ENCODE measurements at places on chromosomes 4 and X.

- no peak for DNase-seq
These were observed 100.5 kb downstream of the AREG start for GRCh38 chr4:74545448-74545847.

DNA sequence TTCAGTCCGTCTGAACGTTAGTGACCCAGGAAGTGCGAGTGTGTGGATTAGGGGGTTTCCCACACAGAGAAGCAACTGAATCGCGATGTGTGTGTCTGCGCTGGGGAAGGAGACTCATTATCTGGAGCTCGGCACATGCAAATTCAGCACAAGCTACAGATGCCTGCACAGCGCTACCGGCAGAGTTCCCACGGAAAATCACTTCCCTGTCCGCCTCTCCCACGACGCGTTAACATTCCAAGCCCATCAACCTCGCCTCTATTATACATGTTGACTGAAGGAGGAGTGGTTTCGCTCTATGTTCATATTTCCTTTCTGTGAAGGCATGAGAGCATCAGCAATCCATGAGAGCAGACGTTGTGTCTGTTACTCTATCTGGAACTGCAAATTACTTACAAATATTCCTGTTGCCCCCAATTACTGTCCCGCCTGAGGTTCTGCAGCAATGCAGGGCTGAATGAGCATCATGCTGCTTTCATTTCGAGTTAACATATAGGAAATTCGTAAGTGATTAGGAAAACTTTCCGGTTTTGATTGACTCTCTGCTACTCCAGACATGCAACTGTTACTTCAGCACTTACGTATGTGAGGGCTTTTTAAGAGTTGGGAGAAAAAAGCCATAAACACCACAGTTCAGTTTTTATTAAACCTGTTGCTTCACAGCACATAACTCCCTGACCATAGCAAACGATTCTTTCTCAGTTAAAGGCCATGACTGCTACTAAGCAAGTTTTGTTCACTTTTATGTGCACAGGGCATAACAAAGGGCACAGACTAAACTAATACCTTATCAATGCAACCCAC is 15.0 kb upstream of the MTNR1A start:
- DNase-seq, result no peak

- DNase-seq, result peak; percentile 52
These were observed 76.7 kb downstream of the SCD5 start for GRCh38 chr4:82721819-82722423.

GRCh38 chrX:153216926-153217325 is 37.8 kb downstream of the MAGEA1 start:
- no peak for DNase-seq

DNA sequence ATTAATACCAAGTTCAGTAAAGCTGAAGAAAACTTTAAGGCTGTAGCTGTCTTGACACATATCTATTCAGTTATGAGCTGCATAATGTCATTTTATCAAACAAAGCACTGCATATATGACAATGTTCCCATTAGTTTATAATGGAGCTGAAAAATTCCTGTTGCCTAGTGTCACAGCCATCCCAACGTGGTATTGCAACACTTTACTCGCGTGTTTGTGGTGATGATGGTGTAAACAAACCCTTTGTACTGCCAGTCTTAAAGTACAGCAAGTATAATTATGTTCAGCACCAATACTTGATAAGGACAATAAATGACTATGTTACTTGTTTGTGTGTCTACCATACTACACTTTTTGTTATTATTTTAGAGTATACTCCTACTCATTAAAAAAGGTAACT is 1415.6 kb upstream of the PCDH7 start:
- no peak for DNase-seq

- no peak for DNase-seq
These were observed 1.0 kb downstream of the ZDHHC9 start for GRCh38 chrX:129842510-129843208.

GRCh38 chrX:74408304-74408703 is 13.0 kb upstream of the SLC16A2 start:
- DNase-seq, result no peak

Measured in GM13976 (cell line).